ENCODE measurements at places on chromosomes 6 and 20. TPM values are rescaled to one million over a fixed set of nuclear protein-coding genes. Genes with fewer than 3 reads are reported as not detected.

GRCh38 chr20:13717631-13718044 lies 67.1 kb downstream of the ESF1 start:
- no peak for ATAC-seq

- ATAC-seq, result no peak
Observed at GRCh38 chr6:43276577-43277305, 21.3 kb upstream of the SLC22A7 start.

- peak; percentile 97 for ATAC-seq
Observed at GRCh38 chr6:24743265-24743943, 24.4 kb upstream of the C6orf62 start.

GRCh38 chr6:143544011-143544696 lies 32.6 kb upstream of the FUCA2 start:
- ATAC-seq, result no peak

DNA sequence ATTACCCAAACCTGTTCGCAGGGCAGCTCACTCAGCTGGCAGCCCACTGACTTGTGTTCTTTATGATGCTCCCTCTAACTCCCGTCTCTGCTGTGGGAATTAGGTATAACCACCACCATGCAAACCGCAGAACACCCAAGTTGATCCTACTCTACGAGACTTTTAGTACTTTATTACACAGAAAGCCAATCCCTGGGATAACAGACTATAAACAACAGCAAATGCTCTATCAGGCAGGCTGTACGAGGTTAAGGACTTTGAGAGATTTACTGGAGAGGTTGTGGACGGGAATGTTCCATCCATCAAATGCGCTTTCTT lies 241.1 kb downstream of the FOXC1 start:
- ATAC-seq, result no peak

GRCh38 chr6:169663468-169663867 lies 38.4 kb downstream of the WDR27 start:
- peak; percentile 6 for ATAC-seq

GRCh38 chr6:87840324-87840723 lies 138.3 kb upstream of the AKIRIN2 start:
- ATAC-seq, result no peak

DNA sequence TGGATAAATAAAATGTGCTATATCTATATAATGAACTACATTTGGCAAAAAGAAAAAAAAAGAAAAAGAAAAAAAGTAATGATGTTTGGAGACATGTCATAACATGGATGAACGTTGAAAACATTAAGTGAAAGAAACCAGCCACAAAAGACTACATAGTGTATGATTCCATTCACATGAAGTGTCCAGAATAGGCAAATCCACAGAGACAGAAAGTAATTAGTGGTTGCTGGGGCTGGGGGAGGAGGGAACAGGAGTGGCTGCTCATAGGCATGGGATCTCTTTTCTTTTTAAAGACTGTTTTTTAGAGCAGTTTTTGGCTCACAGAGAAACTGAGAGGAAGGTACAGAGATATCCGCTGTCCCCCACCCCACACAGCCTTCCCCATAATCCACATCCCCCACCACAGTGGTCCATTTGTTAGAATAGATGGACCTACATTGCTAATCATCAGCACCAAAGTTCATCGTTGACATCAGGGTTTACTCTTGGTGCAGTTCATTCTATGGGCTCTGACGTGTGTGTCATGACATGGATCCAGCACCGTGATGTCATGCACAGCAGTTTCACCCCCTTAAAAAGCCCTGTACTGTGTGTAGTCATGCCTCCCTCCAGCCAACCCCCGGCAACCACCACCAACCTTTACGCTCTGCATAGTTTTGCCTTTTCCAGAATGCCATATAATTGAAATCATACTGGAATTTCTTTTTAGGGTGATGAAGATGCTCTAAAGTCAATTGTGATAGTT lies 240.9 kb upstream of the RREB1 start:
- ATAC-seq, result no peak

DNA sequence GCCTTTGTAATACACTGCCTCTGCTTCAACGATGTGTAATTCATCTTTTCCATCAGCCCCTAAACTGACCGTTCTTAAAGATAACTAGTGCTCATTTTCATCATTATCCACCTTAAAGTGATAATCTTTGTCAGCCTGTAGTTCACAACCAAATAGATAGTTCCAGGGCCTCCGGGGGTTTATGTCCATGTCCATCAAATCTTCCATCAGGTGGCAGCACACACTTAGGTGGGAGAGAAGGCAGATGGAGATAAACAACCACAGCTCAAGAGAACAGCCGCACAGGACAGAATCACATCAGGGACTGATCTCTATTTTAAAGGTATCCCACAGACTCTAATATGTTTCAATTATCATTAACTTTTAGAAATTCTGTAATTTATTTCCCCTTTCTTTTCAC lies 90.9 kb downstream of the LMBRD1 start:
- ATAC-seq, result no peak

DNA sequence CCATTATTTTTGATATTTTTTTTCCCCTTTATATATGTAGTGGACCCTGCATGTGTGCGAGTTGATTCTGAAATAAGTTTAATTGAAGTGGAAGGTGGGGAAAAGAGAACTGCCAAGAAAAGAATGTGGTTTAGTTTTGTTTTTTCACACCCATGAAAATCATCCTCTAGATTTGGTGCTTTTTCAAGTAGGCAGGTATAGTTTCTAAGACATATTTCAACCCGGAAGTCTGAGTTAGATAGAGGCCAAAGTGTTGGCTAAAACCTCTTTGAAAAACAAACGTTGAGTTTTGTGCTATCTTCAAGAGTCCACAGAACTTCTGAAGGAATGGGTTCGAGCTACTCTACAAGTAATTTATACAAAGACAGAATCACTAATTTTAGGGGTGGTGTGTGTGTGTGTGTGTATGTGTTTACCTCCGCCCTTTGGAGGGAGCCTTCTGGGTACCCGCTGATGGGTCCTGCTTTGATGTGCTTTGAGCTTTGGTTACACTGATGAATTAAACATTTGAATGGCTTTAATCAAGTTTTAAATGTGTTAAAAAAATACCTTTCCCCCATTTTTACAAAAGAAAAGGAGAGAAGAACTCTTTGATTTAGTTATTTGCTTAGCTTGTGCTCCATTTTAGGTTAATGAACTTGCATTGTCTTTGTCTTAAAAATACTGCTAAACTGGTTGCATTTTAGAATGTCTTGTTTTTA lies 2.5 kb downstream of the RREB1 start:
- ATAC-seq, result no peak

GRCh38 chr6:23006656-23007055 lies 437.3 kb downstream of the HDGFL1 start:
- ATAC-seq, result no peak

DNA sequence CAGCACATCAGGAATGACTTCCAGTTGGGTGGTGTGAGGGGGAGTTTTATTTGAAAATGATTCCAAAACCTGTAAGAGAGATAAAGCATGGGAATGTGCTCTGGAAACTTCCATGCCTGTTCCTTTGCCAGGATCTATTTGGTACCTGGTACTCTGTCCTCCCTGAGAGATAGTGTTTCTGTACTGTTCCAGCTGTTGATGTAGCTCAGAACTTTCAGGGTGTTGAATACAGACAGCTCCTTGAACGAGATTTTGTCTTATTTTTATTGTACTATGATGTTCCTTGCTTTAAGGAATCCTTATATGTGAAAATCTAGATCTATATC lies 148.7 kb upstream of the RIPOR2 start:
- ATAC-seq, result no peak

GRCh38 chr6:141354191-141354955 lies 778.4 kb upstream of the GJE1 start:
- ATAC-seq, result no peak

DNA sequence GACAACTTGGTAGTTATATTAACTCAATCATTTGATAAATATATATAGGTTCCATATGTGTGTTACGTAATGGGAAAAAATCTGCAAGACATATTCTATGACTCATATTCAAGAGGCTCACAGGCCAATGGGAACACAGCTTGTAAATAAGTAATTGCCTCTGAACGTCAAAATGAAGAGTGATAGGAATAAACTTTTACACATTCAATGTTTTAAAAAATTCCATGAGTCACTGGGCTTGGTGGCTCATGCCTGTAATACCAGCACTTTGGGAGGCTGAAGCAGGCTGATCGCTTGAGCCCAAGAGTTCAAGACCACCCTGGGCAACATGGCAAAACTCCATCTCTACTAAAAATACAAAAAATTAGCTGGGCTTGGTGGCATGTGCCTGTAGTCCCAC lies 209.4 kb upstream of the MCHR2 start:
- no peak for ATAC-seq

- ATAC-seq, result peak; percentile 95
Observed at GRCh38 chr6:21277601-21278374, 315.8 kb upstream of the SOX4 start.

- ATAC-seq, result no peak
Observed at GRCh38 chr6:14086701-14087100, 30.9 kb upstream of the CD83 start.

DNA sequence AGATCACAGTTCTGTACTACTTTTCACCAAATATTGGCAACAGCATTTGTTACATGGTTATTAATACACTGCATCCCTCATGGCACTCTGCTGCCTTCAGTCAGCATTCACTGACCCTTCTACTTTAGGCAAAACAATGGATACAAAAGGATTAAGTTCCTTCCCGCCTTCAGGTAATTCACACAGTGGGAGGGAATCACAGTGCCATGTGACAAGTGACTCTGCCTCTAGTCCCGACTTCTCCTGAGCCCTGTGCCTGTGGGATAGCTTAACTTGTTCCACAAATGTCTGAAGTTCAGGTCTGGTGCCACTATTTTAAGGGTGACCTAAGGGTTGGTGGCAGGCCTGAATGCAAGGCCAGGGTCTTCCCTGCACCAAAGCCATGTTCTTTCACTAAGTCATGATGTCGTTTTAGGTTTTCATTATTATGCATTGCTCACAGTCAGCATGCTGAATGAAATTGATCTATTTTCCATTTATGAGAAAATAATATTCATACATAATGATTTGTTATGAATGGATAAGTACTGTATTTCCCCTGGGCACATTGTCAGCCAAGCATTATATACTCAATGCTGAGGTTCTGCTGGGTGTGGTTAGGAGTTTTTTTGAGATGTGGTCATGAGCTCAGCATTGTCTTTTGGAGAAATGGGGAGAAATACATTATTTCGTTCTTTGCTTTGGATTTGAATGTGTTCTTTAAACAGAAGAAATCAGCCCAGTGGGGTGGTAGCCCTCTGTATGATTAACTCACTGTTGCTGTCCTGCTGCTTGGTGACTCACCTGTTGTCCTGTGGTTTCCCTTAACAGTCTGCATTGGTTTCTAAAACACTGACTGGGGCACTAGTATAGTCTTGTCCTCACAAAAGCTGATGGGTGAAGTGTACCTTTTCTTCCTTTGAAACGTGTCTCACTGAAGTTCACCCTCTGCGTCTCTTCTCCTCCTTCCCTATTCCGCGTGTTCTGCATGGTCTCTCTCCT lies 66.4 kb downstream of the AFDN start:
- peak; percentile 91 for ATAC-seq

DNA sequence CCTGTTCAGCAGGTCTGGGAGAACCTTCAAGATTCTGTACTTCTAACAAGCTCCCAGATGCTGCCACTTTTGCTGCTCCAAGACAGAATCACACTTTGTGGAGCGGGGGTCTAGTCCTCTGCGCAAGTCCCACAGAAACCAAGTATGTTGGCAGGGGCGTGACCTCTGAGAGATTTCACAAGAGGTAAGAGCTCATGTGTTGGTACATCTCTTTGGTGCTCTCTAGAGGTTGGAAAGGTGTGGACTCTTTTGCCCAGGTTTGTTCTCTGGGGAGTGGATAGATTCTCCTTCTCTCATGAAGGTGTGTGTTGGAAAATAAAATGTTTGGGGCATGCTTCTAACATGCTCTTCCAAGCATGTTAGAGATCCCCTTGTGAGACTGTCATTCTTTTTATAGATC lies 340.9 kb upstream of the IRAK1BP1 start:
- no peak for ATAC-seq

- ATAC-seq, result no peak
Observed at GRCh38 chr20:31759836-31760518, 20.9 kb downstream of the TPX2 start.

- no peak for ATAC-seq
Observed at GRCh38 chr20:38896009-38896594, 30.1 kb upstream of the FAM83D start.

- peak; percentile 44 for ATAC-seq
Observed at GRCh38 chr6:127484212-127484863, 25.1 kb upstream of the KIAA0408 start.

GRCh38 chr6:72522735-72523141 lies 99.1 kb upstream of the KCNQ5 start:
- no peak for ATAC-seq

- ATAC-seq, result no peak
Observed at GRCh38 chr6:68447112-68447511, 188.0 kb upstream of the ADGRB3 start.

GRCh38 chr6:169620171-169621130 lies 81.4 kb downstream of the WDR27 start:
- ATAC-seq, result peak; percentile 52

DNA sequence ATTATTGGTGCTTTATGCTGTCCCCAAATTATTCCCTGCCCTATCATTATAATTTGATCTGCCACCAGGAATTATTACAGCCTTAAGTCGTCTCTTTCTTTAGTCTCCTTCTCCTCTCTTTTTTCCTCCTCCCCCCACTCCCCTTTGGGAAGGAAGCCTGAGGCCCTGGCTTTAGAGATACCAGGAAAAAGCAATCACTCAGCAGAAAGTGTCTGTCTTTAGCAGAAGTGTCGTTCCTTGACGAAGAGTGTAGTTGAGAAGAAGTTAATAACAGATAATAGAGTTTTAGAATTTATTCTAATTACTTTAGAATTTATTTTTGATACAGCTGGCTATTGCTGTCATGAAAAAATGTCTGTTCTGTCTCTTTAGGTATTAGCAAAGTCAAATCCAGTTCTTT lies 16.5 kb downstream of the LIN28B start:
- ATAC-seq, result no peak

- ATAC-seq, result no peak
Observed at GRCh38 chr6:130625825-130626527, 201.2 kb upstream of the SMLR1 start.

GRCh38 chr20:34216382-34216742 lies 24.9 kb upstream of the ASIP start:
- no peak for ATAC-seq

DNA sequence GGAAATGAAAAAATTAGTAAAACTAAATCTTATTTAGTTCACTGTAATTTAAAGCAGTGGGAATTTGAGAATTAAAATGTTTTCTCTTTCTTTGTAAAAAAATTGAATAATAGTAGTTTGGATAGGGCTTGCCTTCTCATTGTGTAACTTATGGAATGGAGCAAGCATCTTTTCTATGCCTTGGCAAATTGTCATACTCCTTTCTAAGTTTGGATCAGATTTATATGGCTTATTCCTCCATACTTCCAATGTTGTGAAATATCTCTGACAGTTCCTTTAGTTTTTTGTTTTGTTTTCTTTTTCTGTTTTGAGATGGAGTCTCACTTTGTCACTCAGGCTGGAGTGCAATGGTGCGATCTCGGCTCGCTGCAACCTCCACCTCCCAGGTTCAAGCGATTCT lies 176.4 kb downstream of the SAMD5 start:
- ATAC-seq, result no peak

Gene BPIFA1
- total RNA-seq, result not detected

Gene ELOVL2
- total RNA-seq, result 0.04 TPM

Gene LHFPL5
- not detected for total RNA-seq

Gene OR2H2
- total RNA-seq, result not detected

Gene SMLR1
- not detected for total RNA-seq

Gene DPPA5
- not detected for total RNA-seq

Gene NMBR
- not detected for total RNA-seq

Gene ADGRF4
- 13.6 TPM for total RNA-seq

Gene NFYA
- 9.6 TPM for total RNA-seq

Gene SPAG4
- 3.3 TPM for total RNA-seq

Gene SEL1L2
- total RNA-seq, result not detected

Gene CABLES2
- total RNA-seq, result 2.4 TPM
